GM19239 (cell line): ENCODE measurements at places on chromosomes 12 and 14.

GRCh38 chr12:14396071-14396470, 30.6 kb downstream of the ATF7IP start:
- no peak for DNase-seq

DNA sequence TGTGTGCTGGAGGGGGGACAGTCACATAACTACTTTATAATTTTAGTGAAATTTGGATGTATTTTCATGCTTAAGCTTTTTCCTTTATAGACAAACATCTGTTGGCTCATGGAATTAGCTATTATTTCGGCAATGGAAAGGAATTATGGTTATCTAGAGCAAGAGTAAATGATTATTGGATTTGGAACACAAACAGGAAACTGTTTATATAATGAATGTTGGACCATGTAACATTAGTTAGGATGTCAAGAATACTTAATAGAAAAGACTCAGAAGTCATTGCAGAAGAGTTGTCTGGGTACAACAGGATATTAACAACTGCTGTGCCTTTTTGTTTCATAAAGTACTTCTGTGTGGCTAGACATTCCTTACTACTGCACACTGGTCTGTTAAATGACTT, 108.7 kb downstream of the OTOGL start:
- DNase-seq, result no peak

DNA sequence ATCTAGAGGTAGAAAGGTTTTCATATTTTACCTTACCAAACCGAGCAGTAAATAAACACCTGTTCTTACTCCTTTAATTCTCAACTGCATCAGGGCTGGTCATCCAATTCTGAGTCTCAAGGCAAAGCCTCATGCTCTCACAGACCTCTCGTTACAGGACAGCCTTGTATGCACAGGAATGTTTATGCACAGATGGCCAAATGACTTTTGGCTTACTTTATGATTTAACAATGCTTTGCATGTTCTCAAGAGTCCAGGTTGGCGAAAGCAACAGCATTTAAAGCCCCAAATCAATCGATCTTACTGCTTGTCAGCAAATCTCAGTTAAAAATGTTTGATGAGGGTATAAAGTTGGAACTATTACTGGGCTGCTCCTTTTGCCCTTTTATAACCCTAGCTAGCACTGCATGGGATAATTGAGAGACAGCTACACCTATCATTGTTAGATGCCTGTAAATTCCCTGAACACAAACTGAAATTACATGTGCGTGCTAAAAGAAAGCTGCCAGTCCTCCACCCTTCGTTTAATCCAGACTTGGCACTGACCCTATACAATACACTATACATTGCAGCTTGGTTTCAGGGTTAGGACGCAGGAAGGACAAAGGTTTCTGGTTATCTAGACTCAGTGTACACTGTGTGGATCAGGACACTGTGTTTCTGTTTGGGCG, 63.6 kb downstream of the TMCC3 start:
- no peak for DNase-seq

DNA sequence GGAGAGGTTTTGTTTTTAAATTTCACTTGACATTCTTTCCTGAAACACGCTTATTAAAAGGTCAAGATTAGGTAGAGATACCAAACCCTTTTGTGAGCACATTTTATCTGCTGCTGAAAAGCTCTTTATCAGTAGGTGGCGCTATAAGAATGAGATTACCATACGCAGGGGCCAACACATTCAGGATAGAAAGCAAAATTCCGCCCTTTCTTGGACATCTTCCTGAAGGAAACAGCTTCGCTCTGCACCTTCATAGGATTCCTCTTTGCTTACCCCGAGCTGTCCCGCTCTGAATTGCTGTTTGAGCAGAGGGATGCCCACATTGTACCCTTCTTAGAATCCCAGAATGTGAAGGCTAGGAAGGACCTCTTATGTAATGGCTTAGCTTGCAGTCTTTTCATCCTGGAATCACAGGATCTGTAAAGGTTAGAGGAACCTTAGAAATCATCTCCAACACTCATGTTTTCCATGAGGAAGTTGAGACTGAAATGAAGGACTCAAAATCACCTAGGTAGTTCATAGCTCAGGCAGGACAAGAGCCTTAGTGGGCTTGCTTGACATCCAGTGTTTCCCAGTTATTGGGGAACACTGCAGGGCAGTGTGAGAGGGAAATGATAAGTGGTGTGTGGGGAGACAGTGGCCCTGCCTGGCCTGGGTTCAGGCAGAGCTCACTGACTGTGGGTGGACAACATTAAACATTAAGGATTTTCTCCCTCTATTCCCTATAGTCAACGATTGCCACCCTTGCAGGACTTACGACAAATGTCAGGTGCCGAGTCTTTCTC, 38.7 kb upstream of the CRY1 start:
- DNase-seq, result peak; percentile 14

DNA sequence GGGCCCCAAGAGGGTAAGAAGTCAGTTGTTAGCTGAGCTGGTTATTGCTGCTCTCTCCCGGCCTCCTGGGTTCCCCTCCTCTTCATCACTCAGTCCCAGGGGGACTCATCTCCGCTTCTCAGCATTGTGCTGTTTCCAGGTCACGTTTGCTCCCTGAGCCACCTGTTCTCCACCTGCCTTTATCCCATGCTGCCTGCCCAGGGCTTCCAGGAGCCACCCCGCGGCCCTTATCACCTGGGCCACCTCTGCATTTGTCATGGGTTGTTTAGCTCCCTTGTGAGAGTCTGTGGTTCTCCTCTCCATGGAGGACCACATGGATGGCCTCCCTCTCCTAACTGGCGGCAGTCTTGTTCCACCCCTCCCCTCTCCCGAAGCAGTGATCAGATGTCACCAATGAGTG, 36.0 kb downstream of the SYNDIG1L start:
- no peak for DNase-seq

DNA sequence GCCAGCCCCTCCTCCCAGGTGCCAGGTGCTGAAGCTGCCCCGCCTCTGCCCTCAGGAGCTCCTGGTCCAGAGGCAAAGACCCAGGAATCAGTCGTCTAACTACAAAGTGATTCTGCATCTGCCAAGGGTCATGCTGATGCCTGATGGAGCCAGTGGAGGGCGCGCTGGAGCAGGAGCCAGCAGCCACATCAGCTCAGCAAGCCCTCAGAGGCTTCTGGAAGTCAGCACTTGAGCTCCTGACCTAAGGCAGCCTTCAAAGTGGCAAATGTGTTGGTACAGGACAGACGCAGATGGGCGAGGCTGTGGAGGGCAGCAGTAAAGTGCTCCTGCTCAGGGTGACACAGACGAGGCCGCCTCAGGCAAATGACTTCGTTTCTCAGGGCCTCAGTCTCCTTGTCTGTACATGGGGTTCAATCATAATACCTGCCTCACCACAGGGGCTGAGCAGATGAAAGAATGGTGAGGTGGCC, 10.9 kb downstream of the C12orf43 start:
- DNase-seq, result no peak

DNA sequence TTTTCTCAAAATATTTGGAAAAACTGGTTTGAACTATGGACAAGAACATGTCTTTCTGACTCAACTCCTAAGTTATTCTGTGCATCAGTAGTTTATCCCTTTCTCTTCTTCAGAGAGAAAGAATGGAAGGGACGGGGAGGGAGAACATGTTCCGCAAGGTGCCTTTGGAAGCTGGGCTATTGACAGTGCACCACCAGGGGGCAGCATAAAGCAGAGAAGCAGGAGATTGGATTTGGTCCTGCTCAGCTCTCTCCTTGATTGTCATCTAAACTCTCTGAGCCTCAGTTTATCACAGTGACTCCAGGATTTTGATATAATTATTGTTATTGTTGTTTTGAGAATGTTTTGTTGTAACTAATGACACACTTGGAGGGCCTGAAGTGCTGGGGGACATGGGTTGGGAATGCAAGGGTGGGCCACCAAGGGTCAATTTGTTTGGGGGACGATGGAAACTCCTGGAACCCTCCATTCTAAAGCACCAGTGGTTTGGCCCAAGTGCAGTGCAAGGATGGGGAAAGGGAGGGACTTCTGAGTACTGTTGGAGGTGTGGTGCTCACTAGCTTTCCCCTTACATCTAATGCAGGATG, 45.3 kb upstream of the ANO6 start:
- peak; percentile 56 for DNase-seq
